T-cell (primary cell): ENCODE measurements at places on chromosomes 4 and X.

GRCh38 chr4:186149872-186150271 lies 41.5 kb upstream of the CYP4V2 start:
- peak; percentile 44 for DNase-seq

GRCh38 chr4:83013420-83013867 lies 2.8 kb upstream of the LIN54 start:
- DNase-seq, result no peak

GRCh38 chrX:47174376-47174775 lies 19.3 kb upstream of the UBA1 start:
- no peak for DNase-seq

- DNase-seq, result no peak
Observed at GRCh38 chrX:16592194-16592770, 57.7 kb upstream of the S100G start.
